ENCODE measurements at places on chromosomes 4 and X.

- DNase-seq, result no peak
Observed at GRCh38 chr4:86974551-86974994, 39.8 kb downstream of the AFF1 start.

DNA sequence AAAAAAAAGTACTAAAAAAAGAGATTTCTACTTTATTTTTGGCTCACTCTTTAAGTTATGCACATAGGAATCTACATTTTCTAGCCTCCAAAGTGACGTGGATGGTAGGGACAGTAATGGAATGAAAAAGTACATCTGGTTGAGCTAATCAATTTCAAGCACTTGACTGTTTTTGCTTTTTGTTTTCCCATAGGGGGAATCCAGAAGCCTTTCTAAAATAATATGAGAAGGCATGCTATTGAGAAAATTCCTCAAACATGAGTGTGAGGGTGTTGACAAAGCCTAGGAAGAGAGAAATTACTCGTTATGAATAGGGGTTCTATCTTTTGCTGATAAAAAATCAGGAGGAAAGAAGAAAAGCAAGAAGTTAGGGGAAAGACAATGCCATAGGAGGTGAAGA, 242.5 kb upstream of the PUDP start:
- no peak for DNase-seq

DNA sequence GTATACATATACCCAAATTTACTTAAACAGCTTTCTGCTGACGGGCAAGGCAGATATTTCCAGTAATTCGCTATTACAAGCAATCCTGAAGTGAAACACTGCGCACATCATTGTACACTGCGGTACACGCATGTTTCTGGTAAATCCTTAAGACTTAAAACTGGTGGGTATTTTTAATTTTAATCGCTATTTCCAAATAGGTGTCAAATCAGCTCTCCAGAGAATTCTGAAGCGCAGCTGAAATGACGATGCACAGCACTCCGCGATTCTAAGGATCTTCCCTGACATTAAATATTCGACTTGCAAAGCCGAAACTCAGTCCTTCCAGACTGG, 361 bp downstream of the TMEM128 start:
- no peak for DNase-seq

DNA sequence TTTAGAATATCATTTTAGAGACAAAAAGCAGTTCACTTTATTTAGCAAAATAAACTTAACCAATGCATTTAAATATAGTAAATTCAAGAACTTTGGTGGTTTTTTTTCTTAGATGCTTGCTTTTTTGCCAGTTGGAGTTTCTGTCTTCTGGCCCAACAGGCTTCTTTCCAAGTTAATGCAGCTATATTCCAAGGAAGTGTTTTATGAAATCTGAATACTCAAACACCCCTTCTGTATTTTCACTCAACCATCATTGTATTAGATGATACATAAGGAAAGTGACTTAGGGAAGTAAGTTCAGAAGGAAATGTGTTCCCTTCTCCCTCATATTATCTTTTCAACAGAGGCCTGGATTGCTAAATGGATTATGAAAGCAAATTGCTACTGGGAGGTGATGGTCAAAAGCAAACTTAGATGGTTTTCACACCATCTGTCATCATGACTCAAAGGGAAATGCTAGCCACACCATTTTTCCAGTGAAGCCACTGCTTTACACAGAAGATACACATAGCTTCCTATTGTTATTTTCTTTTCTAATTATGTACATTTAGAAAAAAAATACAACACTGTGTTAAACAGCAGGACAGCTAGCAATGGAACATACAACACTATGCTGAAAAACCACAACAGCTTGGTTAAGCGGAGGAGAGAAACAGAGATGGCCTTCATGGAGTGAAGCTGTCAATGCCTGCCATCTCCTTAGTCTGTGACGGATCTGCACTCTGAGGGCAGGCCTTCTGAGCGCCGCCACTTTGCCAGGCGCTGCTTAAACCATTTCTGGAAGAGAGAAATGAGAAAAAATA, 32.9 kb downstream of the HOPX start:
- DNase-seq, result no peak

- DNase-seq, result peak; percentile 15
Observed at GRCh38 chr4:71635139-71635748, 148.6 kb downstream of the GC start.

DNA sequence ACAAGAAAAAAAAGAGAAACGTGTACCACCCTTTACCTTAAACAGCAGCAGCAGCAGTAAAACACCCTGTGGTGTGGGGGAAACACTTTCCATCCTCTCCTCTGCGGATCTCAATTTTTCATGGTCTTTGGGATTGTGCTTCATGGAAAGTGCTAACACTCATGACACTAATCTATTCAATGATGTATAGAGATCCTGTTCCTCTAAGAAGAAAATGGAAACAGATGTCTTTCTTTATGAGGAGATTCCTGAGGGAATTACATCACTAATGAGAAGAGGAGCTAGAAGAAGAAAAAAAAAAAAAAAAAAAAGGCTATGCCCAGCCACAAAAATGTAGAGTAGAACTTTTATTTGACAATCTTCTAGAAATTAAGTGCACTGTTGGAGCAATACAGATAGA, 62.9 kb upstream of the NDST3 start:
- no peak for DNase-seq

DNA sequence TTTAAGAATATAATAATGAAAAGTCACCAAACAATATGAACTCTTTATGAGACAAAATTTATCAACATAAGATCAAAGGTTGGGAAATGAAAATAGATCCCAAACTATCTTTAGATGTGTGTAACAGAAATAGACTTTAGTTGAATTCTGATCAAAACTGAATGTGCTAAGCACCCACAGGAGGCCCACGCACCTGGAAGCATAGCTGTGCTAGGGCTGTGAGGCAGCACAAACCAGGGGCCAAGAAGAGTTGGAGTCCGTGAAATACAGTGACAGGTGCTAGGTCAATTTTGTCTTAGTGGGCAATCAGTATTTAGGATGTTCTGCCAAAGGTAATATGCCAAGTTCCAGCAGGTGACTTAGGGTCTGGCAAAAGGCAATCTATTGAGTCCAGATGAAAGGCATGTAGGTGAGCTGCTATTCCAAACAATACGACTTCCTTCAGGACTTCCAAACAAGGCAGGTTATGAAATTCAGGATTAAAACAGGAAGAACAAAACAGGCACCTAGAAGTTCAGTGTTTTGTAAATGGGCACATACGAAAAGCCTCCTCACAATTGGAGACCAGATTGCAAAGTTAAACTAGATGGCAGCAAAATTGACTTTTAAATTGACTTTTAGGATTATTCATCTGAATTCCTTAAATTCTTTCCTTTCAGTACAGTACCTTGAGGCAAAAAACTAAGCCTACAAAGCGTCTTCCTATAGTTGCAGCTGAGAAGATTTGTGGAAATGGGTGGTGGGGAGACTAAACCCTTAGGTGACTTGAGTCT, 4.7 kb upstream of the PCDH18 start:
- no peak for DNase-seq

- DNase-seq, result no peak
Observed at GRCh38 chr4:140893939-140894338, 137.8 kb upstream of the TBC1D9 start.

- DNase-seq, result peak; percentile 69
Observed at GRCh38 chr4:25088093-25088952, 57.6 kb upstream of the LGI2 start.

GRCh38 chrX:132676561-132677186, 187.8 kb upstream of the MBNL3 start:
- no peak for DNase-seq

DNA sequence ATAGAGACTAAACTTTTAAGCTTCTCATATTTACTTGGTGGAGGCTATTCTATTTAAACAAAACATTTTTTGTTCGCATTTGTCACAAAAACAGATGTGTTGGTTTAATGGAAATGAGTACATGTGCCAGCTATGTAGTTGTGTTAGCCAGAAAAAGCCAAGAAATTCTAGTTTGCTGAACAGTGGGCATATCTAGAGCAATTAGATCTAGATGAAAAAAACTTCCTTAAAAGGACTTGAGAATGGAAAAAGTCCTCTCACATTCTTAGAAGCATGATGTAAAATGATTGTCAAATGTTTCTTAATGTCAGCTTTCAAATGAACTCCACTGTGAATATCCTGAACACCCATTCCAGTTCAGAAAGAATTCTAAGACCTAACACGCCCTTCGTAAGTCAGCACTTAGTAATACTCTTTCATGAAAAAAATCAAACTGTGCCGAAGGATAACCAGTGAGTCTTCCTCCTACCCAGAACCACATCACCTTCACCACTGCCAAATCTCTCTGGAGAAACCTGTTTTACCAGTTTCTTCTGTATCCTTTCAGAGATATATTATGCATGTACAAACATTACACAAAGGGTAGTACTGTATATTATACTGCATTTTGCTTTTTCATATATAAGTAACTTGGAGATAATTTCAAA, 28.2 kb downstream of the PHKA1 start:
- DNase-seq, result no peak

DNA sequence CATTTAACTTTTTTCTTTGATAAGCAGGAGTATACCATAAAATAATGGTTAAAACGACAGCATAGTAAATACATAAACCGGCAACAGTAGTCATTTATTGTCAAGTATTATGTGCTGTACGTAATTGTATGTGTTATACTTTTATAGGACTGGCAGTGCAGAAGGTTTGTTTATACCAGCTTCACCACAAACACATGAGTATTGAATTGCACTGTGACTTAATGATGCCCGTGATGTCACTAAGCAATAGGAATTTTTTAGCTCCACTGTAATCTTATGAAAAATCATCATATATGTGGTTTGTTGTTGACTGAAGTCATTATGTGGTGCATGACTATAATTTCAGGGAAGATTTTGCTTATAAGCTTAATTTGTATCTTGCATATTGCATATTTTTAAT, 424.6 kb downstream of the PABPC4L start:
- no peak for DNase-seq

- DNase-seq, result no peak
Observed at GRCh38 chr4:88975958-88976774, 80.8 kb downstream of the FAM13A start.

DNA sequence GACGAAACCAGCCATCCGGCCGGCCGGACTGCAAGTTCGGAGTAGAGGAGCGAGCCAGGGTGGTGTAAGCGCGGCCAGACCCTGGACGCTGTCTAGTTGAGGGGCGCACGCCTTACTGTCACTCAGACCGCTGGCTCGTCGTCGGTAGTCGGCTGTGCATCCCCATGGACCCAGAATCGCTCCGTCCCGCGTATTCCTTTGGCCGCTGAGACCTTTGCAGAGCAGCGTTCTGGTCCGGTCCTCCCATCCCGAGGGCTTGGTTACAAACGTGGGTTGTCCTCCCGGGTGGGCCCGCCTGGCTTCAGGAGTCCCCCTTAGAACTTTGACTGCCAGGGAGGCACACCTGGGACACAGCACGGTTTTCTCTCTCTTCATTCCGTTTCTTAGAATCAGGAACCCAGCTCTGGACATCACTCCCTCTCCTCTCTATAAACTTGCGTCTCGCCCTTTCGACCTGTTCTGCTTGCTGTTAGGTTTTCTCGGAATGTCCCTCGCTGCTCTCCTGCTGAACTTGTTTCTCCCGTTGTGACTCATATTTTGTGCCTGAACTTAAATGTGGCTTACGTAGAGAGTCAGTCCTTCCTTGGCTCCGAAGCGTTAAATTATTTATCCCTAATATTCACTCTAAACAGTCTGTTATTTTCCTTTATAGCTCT, 672 bp downstream of the PGM2 start:
- DNase-seq, result no peak

Data from NCI-H187 (cell line).